ENCODE measurements at places on chromosomes 13 and 19.

DNA sequence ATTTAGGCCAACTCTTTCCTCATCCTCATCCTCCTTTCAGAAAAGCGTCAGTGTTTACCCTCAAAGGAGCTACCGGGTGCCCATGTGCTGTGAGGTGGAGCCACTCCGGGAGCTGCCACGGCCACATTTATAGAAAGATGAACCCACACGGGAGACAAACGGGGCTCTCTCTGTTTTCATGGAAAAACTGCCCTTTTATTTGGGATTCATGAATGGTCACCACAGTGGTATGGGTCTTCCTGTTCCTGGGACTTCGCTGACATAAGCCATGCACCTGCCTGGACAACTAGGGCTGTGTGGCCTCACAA is 224.2 kb downstream of the ZIC5 start:
- no peak for DNase-seq

DNA sequence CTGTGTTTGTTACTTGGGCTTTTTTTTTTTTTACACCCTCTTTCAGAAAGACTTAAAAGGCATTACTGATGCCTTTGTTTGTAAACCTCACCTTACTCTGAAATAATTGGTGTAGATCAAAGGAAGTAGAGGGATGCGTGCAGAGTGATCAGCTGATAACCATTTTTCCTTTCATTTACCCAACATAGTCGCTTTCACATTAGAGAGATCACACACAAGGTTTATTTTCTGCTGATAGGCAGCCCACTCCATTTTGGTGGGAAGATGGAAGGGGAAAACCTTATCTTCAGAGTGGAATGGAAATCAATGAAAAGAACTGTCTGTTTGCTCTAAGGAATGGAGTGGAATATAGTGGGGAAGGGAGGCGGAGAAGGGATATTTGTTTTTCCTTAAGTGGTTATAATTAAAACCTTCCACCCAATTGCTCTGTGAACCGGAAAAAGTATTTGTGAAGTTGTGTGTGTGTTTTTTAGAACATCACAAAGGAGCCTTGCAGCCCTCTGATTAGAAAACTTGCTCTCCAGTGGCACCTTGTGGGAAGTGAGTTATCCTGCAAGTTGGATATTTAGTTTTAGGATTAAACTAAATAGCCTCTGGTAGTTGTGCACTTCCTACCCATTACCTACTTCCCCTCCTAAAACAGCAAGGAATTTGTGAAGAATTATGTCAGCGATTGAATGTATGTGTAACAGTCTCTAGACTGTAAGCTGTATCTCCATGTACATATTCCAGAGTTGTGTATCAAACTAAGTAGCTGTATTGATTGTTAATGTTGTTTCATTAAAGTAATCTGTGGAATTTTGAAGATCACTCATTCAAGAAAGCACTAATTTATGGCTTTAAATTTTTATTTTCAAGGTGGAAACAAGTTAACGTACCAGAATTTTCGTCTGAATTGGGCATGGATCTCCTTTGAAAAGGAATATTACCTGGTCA is 76.8 kb downstream of the FREM2 start:
- no peak for DNase-seq

GRCh38 chr13:32019612-32020233 is 11.9 kb upstream of the FRY start:
- peak; percentile 25 for DNase-seq

GRCh38 chr19:12656899-12657571 is 9.5 kb downstream of the MAN2B1 start:
- peak; percentile 69 for DNase-seq

GRCh38 chr13:67090856-67091255 is 139.3 kb downstream of the PCDH9 start:
- no peak for DNase-seq

DNA sequence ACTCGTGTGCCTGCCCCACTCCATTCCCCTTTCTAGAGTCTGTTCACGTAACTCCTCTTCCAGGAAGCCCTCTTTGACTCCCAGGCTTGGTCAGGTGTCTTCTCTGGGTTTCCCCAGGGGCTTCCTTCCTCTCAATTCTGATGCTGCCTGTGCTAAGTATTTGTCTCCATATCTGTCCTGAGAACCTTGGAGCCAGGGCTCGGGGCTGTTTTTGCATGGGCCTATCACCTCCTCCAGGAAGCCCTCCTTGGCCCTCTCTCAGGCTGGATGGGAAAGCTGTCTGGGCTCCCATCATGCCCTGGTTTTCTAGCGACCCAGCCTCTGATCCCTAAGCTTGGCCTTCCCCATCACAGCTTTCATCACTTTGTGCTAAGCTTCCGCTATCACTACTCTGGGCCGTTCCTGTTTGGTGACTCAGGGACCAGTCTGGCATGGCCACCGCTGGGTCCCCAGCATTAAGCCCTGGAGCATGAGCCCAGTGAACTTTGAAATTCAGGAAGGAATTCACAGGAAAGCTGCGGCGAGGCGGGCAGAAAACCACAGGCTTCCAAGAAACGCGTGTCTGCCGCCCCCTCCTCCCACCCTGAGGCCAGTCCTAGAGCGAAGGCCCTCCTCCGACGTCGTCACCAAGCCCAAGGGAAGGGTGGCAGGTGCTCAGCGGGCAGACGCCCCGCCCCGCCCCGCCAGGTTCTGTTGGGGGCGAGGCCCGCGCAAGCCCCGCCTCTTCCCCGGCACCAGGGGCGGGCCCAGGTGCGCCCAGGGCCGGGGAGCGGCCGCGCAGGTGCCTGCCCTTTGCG is 486 bp upstream of the SPINT2 start:
- peak; percentile 81 for DNase-seq

GRCh38 chr19:42422092-42422900 is 4.9 kb downstream of the LIPE start:
- DNase-seq, result no peak

DNA sequence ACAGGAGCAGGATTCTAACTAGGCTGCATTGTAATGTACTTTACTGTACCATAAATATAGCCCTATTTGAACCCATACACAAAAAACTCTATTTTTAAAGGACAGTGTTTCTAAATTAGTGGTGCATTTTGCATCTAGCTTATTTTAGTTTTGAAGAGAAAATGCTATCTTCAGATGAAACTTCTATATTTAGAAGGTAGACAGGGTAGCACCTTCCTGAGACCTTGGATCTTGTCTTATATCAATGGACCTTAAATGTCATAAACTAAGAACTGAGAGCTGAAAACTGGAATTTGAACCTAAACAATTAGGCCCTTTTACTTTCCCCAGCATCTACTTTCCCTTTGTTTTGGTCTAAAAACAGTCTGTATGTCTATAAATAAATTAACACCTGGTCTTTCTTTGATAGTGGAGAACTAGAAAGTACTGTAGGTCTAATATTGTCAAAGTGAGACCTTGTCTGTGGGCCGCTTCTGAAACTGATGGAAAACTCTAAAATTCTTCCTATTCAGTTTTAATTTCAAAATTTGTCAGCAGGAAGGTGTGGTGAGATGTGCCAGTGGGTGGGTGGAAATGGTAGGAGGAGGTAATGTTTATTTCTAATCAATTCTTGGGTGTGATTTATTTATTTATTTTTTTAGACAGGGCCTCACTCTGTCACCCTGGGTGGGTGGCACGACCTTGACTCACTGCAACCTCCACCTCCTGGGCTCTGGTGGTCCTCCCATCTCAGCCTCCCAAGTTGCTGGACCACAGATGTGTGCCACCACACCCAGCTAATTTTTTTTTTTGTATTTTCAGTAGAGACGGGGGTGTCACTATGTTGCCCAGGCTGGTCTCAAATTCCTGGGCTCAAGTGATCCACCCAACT is 10.1 kb downstream of the COG3 start:
- no peak for DNase-seq

GRCh38 chr19:10885201-10886169 is 14.1 kb downstream of the CARM1 start:
- DNase-seq, result no peak

GRCh38 chr13:44364345-44365000 is 9.2 kb upstream of the SERP2 start:
- no peak for DNase-seq

- DNase-seq, result no peak
Measured at GRCh38 chr13:85377783-85378182, 421.4 kb downstream of the SLITRK6 start.

GRCh38 chr19:55460670-55461258 is 678 bp downstream of the ISOC2 start:
- peak; percentile 63 for DNase-seq

DNA sequence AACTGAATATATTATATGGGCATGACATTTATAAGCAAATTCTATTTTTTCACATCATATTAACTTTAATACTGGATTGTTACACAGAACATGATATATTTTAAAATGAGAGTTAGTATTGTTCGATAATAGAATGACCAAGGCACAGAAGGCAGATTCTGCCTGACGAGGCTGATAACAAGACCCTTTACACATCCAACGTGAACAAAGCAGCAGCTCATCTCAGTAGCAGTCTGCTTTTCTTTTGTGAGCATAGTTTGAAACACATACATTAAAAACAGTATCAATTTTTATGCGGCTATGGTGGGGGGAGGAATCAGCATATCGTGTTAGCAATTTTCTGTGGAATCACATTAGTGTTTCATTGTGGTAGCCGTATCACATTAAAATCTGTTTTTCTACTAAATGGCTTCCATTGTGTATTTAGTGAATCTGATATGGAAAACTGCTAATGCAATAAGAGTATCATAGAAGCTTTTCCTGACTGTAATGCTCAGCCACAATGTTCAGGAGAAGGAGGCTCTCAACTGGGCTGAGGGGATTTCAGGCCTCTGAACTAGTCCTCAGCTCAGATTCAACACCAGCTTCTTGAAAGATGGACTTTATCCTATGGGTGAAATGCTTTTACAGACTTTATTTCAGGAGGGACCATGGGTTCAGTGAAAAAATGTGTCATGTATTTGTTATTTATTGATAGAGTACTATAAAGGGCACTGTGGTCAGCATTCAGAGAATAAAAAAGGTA is 4.0 kb downstream of the SMAD9 start:
- DNase-seq, result no peak

GRCh38 chr13:97892717-97893116 is 60.8 kb upstream of the IPO5 start:
- no peak for DNase-seq

DNA sequence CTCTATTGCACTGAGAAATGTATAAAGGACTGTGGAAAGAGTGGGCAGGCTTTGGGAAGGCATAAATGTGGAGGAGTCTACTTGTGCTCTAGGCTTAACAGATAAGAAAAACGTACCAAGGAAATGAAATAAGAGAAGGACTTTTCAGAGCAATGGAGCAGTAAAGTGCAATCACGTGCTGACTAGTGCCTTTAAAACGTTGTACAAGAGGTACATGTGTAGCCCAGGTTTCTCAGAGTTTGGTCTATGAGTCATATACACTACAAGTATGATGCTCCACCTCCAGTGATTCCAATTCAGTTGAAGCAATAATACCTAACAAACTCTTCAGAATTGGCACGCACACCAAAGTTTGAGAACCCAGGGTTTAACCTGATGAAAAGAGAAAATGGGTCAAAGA is 13.4 kb upstream of the FNDC3A start:
- no peak for DNase-seq

DNA sequence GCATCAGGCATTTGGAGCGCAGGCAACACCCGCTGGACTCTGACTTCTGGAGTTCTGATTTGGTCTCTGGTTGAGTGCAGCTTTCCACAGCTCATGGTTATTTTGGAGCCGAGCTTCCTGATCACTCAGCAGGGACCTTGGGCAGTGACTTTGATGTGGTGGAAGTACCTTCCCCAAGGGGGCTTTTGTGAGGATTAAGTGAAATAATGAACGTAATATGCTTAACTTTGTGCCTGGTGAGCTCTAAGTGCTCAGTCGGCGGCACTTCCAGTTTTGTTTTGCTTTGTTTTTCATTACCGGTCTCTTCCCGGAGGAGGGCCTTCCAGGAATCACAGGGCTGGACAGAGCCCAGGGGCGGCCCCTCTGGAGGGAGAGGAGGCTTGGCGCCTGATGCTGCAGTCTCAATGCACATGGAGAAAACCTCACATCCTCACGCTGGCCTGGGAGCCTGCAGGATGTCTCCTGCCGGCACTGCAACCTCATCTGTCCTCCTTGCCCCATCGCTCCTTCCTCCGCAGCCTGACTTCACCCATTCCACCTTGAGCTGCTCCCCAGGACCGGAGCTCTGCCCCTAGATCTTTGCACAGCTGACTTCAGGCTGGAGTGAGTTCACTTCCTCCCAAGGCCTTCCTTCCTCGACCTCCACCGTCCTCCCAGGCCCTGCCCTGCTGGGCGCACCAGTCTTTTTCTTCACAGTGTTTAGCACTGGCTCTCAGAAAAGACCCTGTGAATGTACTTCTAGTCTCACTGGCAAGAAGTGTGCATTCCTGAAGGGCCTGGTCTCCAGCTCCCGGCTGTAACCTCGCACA is 1.5 kb downstream of the PLEKHF1 start:
- peak; percentile 57 for DNase-seq

- DNase-seq, result no peak
Measured at GRCh38 chr13:72696579-72696978, 30.9 kb downstream of the MZT1 start.

DNA sequence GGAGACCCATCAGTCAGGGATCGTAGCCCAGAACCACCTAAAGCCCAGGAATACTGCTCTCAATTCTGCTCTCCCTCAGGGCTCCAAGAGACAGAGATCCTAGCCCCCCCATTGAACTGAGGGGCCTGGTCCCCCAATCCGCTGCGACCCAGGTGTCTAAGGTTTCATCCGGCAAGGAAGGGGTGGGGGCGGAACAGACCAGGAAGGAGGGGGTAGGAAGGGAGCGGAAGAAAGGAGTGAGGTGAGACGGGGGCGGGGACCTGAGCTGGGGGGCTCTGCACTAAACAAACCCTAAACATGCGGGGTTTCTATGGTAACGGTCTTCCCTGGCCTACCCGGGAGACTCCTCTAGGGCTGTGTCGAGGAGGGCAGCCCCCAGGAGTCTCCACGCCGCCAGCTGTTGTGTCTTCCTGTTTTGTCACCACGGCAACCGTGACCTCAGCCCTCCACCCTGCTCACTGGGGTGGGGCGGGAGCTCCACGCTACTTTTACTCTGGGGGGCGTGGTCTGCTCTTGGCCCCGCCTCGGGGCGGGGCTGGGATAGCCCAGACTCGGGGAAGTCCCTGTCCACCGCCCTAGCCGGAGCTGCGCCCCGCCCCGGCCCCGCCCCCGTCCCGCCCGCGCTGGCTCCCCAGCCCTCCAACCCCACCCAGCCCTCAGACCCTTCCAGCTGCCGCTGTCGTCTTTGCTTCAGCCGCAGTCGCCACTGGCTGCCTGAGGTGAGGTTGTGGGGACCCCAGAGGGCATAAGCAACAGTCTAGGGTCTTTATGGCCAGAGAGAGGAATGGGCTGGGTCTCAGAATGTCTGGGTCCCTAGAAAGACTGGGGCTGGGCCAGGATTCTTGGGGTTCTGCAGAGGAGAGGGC is at the start of gene MYADM:
TSS of gene MYADM (plus strand) at position 659 of the 866 bp plus-strand sequence. CDS start 5,647 bp downstream, outside the sequence.
- peak; percentile 100 for DNase-seq

DNA sequence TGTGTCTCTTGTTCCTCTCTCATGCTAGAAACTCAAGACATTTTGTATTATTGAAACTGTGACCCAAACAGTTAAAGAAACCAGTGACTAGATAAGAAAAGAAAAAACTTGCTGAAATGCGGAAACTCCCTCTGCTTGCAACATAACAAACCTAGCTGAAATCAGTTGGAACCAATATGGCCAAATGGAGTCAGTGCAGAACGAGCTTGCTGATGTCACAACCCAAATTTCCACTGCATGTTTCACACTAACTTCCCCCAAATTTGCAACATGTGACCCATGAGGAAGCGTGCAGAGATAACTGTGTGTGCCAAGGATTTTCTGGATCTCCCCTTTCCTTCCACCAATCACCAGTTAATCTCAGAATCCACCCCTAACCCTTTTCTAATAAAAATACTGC is 208.0 kb downstream of the DLEU7 start:
- no peak for DNase-seq
